ENCODE measurements at places on chromosomes 4 and X.
A peak's percentile ranks its signal among the peaks of the same experiment; 100 is the strongest.

GRCh38 chr4:7344636-7345155 is 90.0 kb downstream of the PSAPL1 start:
- DNase-seq: no peak

DNA sequence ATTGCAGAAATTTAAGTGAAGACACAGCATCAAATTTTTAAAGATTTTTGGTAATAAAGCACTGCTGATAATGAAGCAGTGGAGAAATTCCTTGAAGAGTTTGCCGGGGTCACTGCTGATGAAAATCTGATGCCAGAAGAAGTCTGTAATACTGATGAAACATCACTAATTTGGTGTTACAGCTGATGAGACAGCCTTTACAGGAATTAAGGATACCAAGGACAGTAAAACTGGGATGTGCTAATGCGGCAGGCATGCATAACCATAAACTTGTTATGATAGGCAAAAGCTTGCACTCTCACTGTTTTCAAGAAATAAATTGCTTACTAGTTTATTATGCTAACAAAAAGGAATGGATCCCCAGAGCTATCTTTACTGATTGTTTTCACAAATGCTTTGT is 52.9 kb upstream of the VEGFC start:
- no peak for DNase-seq

DNA sequence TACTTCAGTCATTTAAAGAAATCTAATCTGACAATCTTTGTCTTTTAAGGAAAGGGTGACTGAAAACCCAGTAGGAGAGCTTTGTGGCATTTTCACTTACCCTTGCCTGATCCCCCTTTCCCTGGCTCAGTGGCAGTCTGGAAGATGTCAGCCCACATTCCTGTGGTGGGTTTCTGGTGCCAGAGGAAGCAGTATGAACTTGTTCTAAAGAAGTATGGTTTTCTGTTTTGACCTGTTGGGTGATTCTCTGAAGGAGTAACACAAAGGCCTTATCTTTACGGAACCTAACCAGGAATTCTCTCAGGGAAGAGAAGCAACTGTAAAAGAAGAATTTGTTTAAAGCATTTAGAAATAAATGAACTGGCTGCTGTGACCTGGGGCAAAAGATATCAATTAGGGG is 41.9 kb downstream of the BMP15 start:
- no peak for DNase-seq

DNA sequence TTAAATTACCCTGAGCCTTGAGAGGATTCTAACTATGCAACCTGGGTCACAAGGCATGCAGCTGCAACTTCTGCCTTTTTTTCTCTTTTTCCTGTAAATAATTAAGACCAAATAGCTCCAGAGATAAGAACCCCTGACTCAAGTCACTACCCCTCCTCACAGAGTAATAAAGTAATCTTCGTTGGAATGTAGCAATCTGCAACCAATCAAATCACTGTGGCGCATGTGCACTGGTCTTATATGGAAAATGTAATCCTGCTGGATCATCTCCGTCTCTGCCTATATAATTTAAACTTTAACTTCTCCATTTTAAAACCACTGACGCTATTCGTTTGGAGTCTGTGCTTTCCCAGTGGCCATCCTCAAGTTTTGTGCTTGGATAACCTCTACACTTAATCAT is 6.1 kb upstream of the EFHC2 start:
- DNase-seq: no peak

GRCh38 chrX:38917954-38918353 is 116.7 kb downstream of the MID1IP1 start:
- DNase-seq: no peak

- peak; percentile 42 for DNase-seq
These were observed 85.4 kb upstream of the GBA3 start for GRCh38 chr4:22607382-22607781.

- DNase-seq: no peak
These were observed 7.6 kb downstream of the CITED1 start for GRCh38 chrX:72297953-72298730.

DNA sequence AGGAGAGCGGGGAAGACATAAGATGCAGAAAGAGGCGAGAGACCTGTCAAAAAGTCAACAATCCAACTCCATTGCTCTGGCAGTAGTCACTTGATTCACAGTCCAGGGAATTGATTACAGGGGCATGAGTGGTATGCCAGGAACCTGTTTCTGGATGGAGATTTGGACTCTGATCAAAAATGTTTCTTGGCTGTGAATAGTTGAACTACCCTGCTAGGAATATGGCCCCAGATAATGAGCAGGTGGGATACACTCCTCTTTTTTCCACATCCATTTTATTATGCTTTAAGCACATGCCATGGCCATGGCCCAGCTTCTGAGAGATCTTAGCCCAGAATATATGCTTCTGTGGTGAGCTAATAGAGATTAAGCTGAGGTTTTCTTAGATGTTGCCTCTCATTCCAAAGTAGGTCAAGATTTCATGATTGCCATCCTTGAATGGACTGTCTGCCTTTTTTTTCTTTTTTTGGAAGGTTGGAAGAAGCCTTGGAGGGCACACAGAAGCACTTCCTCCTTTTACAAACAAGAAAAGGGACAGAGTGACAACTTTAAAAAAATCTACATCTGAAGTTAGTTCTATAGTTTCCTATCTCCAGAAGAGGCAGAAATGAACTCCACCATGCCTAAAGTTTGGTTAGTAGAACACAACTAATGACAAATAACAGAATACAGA is 121.9 kb downstream of the KIT start:
- DNase-seq: no peak

GRCh38 chrX:45233531-45233930 is 32.9 kb upstream of the DIPK2B start:
- DNase-seq: no peak

DNA sequence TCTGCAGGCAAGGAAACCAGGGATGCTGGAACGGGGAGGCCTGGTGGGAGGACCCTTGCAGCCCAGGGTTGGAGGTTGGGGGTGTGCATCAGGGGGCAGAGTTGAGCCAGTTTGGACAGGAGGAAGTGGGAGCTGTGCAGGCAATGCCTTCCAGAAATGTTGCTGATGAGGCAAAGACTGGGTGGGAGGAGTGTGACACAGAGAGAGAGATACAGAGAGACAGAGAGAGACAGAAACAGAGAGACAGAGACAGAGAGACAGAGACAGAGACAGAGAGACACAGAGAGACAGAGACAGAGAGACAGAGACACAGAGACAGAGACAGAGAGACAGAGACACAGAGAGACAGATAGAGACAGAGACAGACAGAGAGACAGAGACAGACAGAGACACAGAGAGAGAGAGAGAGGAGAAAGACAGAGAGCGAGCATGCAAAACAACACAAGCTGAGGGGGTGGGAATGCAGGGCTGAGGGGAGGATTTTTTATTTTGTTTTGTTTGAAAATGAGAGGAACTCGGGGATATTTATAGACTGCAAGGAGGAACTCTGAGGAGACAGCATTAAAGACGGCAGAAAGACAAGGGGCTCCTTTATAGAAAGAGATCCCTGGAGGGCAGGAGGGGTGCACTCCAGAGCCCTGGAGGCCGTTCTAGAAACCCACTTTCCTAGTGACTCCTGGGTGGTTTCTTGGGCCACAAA is 1.9 kb upstream of the HAUS3 start:
- peak; percentile 33 for DNase-seq

DNA sequence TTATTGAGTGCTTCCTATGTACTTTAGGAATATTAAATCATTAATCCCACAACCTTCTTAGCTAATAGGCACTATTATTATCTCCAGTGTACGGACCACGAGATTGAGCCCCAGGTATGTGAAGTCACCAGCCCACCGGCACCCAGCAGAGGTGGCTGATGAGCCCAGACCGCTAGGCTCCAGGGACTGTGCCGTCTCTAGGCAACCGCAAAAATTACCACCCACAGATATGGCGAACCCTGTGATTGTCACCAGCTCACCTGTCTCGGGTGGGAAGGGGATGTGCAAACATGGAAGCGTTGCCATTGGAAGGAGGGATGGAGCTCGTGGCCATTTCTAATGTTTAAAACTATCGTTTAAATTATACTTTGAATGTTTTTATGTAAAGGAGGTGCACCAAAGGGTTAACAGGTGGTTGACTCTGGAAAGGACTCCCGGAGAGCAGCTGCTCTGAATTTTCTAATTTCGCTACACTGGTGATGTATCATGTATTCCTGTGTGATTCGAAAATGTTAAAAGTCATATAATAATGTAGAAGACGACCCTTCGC is 21.0 kb upstream of the JAKMIP1 start:
- no peak for DNase-seq

- DNase-seq: no peak
These were observed 9.6 kb upstream of the SGMS2 start for GRCh38 chr4:107815158-107815557.

- no peak for DNase-seq
These were observed 860 bp downstream of the FAM50A start for GRCh38 chrX:154444755-154445246.

- no peak for DNase-seq
These were observed 691.0 kb downstream of the GRID2 start for GRCh38 chr4:92994727-92995126.

DNA sequence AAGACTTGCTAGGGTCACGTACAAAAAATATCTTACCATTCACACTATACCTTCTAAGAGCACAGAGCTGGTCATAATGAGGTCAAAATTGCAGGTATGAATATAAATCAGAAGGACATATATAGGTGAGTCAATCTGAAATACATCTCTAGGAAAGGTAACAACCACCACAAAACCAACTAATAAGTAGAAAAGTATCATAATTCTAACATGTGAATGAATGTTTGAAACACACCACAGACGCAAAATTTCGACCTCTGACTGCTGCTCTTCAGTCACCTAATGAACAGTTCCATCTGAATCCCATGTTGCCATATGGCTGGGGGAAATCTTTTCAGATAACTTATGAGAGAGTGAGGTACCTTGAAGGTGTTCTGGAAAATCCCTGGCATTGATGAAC is 22.1 kb downstream of the STAP1 start:
- no peak for DNase-seq

- DNase-seq: no peak
These were observed 19.8 kb upstream of the PHKA2 start for GRCh38 chrX:19003756-19004155.

DNA sequence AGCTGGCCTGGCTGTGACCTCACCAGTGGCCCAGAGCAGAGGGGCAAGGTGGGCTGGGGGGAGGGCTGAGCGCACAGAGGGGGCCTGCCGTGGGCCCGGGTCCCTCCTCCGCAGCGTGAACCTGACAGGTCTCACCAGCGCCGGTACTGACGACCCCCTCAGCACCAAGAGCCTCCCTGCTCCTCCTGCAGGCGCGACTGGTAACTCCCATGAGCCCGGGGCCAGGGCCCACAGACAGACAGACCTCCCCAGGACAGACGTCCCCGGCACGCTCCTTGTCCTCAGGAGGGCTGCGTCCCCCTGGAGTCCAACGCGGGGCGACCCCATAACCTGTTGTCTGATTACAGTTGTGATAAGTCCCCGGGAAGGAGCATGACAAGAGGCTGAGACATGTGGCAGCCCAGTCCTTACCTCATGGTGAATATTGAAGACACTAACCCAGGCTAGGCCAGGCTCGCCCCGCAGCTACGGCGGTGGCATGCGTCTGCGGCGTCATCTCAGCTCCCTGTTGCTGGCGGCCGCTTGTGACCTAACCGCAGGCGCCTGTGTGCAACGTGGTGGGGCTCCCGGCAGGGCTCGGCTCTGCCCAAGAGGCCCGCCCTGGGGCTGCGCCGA is 8.5 kb downstream of the AKAP17A start:
- no peak for DNase-seq

DNA sequence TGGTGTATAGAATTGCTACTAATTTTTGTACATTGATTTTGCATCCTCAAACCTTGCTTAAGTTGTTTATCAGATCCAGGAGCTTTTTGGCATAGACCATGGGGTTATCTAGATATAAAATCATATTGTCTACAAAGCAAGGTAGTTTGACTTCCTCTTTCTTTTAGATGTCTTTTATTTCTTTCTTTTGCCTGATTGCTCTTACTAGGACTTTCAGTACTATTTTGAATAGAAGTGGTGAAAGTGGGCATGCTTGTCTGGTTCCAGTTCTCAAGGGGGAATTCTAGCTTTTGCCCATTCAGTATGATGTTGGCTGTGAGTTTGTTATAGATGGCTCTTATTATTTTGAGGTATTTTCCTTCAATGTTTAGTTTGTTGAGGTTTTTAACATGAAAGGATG is 187.9 kb upstream of the LCORL start:
- DNase-seq: no peak

DNA sequence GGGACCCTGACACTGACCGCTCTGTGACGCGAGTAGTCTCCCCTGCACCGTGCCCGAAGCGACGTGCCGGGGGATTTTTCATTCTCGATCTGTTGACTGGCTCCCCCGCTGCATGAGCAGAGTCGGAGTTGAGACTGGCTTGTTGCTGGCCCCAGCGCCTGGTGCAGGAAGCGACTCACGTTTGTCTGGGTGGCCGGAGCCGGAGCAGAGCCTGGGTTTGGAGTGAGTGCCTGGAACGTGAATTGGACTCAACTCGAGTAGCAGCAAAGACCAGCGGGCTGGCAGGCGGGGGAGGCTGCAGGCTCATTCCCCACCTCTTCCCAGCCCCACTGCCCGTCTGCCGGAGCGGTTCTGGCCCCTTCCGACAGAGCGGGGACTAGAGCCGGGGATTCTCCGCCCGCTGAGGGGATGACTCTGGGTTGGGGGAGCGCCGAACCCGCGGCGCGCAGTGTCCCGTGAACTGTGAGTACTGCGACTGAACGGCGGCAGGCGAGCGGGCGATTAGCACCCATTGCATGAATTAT is 554 bp downstream of the PCDH7 start:
- DNase-seq: peak; percentile 63

DNA sequence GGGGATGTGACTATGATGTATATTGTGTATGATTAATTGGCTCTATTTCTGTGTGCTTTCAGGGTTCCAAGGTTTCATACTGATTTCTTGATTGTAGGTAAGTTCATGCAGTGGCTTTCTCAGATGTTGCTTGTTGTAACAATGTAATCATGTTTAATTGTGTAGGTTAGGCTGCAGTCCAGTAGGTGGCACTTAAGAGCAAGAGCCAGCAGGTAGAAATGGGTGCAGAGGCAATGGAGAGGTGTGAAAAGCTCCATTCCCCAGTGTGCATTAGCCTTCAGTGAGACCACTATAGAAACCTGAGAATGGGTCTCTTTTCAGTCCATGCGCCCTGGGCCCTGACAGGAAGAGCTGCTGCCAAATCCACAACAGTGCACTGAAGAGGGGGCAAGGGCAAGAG is 28.2 kb downstream of the DCAF12L2 start:
- DNase-seq: no peak

Measured in 8988T (cell line).